T follicular helper cell (primary cell): ENCODE measurements at places on chromosomes 13 and 19.

DNA sequence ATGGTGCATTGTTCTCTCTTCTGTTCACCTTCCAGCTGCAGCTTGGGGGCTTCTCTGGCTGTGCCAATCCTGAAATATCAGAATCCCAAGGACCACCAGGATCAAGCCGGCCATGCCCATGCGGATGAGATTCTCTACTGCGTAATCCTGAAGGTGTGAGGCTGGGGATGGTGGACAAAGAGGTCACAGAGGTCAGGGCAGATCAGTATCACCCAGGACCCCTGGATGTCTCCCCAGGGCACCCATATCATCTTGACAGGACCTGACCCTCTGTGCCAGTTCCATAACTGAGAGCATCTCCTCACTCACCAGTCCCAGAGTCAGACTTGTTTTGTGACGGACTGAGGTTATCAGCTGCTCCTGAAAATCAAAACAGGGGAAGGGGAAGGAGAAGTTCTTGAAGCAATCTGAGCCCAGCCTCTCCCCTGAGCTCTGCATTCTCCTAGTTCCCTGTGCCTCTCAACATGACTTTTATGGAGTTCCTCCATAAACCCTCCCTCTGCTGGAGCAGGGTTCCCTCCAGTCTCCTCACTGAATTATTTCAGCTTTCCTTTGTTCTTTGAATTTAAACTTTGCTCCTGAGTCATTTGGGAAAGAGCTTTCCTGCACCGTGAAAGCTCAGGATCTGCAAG lies 5.5 kb downstream of the LILRA5 start:
- DNase-seq, result no peak

DNA sequence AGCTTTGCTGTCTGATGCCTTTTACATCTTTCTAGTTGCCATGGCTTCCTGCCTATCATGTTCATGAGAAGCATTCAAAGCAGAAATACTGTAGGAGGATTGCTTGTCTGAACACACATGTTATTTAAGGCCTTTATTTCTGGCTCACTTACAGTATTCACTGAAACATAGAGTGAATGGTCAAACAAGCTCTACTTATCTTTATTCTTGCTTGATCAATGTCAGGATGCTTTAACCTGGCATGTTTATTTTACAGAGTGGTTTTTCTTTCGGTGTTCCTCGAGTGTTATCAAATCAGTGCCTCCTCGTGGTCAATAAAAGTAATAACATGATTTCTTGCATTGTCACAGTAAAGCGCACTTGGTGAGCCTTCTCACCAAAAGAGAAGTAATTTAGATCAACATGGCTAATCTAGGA lies 73.5 kb upstream of the PCDH17 start:
- no peak for DNase-seq

- DNase-seq, result no peak
These were observed 367 bp downstream of the NDUFS7 start for GRCh38 chr19:1384085-1384462.

DNA sequence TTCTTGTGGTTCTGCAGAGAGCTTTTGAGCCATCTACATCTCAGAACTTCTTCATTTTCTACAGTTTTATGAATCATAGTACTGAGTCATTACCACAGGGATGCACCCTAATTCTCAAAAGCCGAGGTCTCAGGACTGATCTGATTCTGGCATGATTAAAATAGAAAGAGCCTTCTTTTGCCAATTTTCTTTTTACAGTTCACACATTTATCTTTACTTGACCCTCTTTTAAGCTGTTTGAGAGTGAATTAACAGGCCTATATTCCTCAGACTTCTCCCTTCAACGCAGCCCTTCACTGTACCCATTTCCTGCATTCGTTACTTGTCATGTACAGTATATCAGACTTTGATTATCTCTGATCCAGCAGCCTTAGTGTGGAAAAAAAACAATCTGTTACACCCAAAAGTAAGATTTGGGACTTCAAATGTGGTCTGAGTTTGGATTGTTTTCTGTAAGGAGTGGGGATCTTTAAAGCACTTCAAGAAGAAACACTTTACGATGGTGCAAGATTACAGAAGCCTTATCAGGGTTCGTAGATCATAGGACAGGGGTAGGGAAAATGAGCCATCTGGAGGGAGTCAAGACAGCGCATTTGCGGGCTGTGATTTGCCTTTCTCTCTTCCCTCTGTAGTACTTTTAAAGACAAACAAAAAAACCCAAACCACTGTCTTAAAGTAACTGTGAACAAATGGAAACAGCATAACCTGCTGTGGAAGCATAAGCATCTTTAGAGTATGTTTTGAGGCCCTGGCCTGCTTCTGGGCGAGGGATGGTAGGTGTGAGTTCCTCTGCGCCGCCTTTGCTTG lies 15.3 kb upstream of the GPR183 start:
- DNase-seq, result no peak

DNA sequence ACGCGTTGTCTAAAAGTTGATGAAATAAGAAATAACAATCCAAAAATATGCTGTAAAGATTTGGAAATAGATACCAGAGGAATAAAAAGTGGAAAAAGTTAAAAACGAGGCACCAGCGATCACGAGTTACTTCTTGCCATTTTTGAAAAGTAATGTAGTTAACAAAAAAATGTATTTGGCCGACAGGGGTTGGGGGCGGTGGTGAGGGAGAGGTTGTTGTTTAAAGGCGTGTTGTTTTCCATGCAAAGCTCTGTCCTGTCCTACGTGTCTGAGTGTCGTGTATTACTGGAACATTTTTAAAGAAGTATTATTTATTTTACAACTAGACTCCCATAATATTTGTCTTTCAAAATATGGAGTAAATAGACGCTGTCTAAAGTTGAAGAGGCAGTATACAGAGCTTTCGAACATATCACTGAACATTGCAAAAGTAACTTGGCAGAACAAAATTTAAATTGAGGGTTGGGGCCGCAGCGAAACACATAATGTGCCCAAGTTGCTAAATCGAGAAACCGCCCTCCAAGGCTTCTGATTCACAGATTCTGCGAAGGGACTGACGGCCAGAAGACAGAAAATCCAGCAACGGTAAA lies 823 bp downstream of the FBXO17 start:
- no peak for DNase-seq

- DNase-seq, result no peak
These were observed 57.1 kb downstream of the KL start for GRCh38 chr13:33073338-33073737.

DNA sequence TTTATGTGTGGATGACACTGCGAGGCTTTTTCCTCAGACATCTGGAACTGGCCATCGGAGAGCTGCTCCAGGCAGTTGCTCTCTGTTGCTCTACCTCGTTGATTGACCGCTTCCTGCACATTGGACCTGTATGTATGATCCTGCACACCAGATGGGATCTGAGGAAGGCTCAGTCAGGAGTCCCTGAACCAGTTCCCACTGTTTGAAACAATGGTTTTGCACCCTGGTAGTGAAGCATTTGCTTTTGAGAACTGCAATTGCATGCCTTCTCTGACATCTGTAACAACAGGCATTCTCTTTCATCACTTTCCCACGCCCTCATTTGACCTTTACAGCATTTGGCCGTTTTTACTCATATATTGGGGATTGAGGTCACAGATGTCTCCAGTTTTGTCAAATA lies 61.1 kb upstream of the NPAS1 start:
- no peak for DNase-seq

DNA sequence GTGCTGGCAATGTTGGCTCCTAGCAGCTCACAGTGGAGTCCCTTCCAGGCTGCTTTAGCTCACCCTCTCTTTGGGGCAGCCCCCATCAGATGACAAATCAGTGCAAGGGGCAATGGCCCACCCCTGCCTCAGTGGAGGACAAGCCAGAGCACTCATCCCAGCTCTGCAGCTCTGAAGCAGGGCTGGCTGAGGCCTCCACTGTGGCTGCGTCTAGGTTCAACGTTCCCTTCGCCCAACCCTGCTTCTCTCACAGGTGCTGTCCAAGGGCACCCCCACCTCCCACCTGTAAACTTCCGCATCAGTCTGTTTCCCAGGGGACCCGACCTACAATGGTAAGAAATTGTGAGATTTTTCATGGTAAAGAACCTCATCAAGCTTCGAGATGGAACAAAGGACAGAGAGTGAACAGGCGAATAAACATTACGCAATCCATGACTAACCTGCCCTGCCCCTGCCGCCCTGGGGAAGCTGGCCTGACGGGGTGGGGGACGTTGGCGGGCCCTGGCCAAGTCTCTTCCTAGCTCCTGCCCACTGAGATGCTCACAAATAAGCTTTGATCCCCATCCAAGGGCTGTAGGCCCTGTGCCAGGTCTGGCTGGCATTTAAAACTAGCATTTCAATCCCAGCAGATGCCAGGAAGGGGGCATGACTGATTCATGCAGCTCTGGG lies 40.5 kb downstream of the DZIP1 start:
- DNase-seq, result no peak

GRCh38 chr13:55245005-55245644 lies 1895.6 kb upstream of the PRR20A start:
- no peak for DNase-seq
